ENCODE measurements at places on chromosomes 3 and 15.

DNA sequence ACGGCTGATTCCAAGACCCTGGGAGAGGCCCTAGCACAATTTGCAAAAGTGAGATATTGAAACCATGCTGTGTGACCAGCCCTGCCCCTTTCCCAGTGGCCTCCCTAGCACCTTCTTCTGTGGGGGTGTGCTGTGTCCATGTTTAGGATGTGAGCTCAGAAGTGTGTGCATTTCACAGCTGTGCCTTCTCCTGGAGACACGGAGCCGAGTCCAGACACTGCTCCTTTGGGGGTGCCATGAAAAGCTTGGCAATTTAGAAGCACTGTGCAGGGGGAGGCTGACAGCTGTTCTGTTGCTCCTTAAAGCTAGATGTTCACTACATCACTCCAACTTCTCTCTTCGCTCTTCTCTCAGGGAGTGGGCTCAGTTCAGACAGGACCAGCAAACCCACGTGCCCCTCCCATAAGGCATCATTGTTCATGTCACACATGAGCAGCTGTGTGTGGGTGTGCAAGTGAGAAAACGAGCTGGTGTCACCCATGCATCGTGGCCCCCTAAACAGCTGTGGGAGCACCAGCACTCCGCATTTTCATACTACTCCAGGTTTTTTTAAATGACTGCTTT, 492.6 kb downstream of the GABRG3 start:
- no peak for DNase-seq

- no peak for DNase-seq
Observed at GRCh38 chr15:42384597-42384996, 25.3 kb downstream of the CAPN3 start.

- DNase-seq, result no peak
Observed at GRCh38 chr3:131717493-131717892, 214.7 kb upstream of the MRPL3 start.

GRCh38 chr15:80099241-80099640, 39.8 kb downstream of the ZFAND6 start:
- DNase-seq, result no peak

DNA sequence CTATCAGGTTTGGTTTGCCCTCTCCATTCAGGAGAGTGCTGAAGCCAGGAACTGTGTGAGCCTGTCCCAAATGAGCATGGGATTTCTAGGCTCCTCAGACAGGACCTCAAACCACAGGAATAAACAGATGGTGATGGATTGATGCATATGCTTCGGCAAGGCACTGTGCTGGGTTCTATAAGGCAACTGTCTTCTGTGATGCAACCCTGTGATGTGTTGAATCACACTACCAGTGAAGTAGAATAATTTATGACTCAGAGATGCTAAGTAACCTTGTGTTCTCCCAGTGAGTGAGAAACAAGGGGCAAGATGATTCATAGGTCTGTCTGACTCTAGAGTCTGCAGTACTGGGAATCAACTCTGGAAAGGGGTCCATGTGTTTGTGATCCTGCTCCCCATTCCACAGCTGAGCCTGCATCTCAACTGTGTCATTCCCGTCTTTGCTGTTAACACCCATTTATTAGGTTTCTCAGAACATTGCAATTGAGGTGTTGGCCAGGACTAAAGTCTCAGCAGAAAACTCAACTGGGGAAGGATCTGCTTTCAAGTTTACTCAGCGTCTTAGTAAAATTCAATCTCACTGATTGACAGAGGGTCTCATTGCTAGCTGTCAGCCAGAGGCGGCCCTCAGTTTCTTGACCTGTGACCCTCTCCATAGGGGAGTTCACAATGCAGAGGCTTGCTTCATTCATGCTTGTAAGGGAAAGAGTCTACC, 510.1 kb upstream of the CFAP20DC start:
- DNase-seq, result no peak

- DNase-seq, result no peak
Observed at GRCh38 chr3:14319654-14320182, 82.7 kb upstream of the SLC6A6 start.

DNA sequence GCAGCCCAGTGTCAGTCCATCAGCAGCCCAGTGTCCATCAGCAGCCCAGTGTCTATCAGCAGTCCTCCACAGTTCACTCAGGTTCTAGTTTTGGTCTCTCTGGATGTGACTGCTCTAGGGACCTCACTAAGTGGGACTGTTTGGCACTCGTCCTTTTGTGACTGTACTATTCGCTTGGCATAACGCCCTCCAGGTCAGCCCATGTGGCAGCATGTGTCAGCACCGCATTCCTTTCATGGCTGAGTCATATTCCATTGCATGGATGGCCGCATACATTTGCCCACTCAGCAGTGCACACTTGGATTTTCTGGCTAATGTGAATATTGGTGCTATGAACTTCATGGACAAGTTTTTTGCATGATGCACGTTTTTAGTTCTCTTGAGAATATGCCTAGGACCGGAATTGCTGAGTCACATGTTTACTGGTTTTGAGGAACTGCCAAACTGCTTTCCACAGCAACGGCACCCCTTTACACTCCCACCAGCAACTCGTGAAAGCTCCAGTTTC, 16.4 kb downstream of the CHST13 start:
- no peak for DNase-seq

DNA sequence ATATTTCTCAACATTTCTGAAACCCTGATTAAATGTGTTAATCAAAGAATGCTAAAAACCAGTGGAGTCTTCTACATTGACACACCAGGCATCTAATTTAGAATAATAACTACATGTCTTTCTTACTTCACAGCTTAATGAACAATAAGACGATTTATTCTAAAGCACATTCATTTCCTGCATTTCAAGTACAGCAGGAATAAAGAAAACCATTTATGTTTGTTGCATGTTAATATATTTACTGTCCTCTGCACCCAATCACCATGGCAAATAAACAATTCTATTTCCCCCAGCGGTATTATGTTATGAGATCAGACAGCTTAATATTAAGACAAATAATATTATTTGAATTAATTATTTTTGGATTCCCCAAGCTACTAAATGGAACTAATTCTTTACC, 1336.3 kb upstream of the CADM2 start:
- no peak for DNase-seq

- no peak for DNase-seq
Observed at GRCh38 chr3:129006864-129007263, 5.8 kb downstream of the EFCC1 start.

GRCh38 chr3:127670761-127671522, 1.8 kb upstream of the ABTB1 start:
- DNase-seq, result no peak

DNA sequence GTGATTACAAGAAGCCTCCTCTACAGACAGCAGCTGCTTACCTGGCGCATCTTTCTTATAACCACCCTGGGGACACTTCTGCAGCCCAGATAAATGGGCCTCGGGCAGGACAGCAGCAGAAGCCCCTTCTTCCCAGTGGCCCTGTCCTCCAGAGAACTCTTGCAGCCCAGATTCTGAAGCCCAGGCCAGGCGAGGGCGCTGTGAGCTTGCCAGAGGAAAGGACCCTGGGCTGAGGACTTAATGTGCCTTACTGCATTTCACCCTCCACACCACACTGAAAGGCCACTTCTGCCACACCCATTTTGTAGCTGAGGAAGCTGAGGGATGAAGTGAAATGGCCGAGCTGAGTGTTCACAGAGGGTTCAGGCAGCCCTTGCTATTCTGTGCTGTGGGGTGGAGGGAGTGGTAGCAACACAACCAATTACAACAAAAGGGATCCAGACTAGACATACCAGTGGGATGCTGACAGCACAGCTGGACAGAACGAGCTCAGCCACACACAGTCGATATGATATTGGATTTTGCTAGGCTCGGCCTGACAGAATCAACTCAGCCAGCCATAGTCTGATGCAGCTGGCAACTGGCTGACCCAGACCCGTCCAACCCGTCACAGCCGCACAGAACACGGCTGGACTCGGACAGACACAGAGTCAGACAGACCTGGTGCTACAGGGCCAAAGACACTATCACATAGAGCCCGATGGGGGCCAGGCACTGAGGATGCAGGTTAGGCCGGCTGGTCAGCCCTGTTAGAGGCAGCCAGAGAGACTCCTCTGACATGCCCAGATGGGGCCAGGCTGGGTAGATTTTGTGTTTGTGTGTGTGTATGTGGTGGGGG, 7.3 kb downstream of the ACOX2 start:
- no peak for DNase-seq

DNA sequence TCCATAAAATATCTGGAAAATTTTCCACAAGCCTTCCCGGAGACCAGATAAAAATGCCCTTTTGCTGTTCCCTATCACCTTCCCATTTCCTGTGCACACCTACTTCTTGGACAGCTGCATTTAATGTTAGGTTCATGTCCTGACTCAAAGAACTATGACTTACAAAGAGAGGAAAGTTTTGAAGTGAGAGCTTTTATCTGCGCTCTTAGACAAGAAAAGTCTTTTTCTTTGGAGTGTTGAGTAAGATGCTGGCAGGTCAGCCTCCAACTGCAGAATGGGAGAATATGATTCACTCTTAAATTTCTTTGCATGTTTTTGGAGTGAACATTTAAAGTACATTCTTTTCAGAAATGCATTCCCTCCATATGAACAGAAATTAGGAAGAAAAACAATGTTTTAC, 147.3 kb upstream of the DPH6 start:
- no peak for DNase-seq

DNA sequence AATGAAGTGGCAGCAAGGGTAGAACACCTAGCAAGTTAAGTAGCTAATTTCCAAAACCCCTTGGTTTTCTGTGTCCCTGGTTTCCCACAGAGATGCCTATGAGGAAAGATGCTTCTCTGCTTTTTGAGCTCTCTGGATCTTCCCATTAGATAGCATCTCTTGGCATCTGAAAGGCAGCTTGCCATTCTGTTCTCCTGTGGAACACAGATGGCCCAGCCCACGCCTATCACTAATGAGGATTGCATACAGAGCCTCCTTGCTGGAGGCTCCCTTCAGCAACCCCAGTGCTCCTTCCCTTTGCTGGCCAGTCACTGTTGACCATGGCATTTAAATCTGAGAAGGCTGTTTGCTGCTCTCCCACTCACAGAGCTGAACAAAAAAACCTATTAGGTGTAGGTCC, 34.4 kb upstream of the ETV5 start:
- DNase-seq, result no peak

GRCh38 chr3:125107363-125107762, 51.6 kb upstream of the HEG1 start:
- no peak for DNase-seq

GRCh38 chr15:91132079-91132478, 32.0 kb downstream of the SV2B start:
- DNase-seq, result no peak

DNA sequence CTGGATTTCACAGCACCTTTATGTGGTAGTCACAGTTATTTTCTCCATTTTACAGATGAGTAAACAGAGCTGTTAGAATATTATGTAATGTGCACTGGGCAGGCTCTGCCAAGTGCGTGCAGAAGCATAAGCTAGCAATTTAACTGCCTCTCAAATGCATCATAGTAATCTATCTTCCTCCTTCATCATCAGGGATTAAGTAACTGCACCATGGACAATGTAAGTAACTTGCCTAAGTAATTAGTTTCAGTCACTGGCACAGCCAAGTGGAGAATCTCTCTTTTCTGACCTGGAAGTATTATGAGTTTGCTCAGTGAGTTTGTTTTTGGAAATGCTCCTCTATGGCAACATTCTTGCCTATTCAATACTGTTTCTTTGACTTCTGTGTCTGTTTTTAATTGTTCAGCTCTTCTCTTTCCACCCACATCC, 260.5 kb downstream of the PTPRG start:
- no peak for DNase-seq

GRCh38 chr3:18382760-18383369, 42.3 kb downstream of the SATB1 start:
- no peak for DNase-seq

- DNase-seq, result peak; percentile 18
Observed at GRCh38 chr3:119628390-119628789, 30.7 kb downstream of the PLA1A start.

GRCh38 chr3:79724206-79724605, 43.6 kb downstream of the ROBO1 start:
- no peak for DNase-seq

- no peak for DNase-seq
Observed at GRCh38 chr3:156885761-156886160, 59.6 kb downstream of the LEKR1 start.

DNA sequence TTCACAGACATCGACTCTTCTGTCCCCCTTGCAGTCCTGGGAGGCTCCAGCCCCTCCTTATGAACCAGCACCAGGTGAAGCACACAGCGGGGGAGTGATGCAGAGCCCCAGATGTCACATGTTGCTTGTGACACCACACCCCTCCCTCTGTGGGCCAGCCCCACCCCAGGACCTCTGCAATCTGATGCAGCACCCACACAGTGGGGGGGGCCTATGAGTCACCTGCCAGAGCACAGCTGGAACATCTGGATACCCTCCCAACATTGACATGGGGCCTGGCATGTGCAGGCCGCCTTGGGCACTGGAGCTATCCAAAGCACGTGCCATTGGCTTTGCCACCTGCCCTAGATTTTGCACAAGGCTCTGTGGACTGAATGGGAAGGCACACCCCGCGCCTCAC, 70.5 kb downstream of the FEM1B start:
- no peak for DNase-seq

GRCh38 chr3:33612607-33613006, 105.4 kb downstream of the CLASP2 start:
- DNase-seq, result no peak

- no peak for DNase-seq
Observed at GRCh38 chr3:114831861-114832260, 315.2 kb downstream of the ZBTB20 start.

DNA sequence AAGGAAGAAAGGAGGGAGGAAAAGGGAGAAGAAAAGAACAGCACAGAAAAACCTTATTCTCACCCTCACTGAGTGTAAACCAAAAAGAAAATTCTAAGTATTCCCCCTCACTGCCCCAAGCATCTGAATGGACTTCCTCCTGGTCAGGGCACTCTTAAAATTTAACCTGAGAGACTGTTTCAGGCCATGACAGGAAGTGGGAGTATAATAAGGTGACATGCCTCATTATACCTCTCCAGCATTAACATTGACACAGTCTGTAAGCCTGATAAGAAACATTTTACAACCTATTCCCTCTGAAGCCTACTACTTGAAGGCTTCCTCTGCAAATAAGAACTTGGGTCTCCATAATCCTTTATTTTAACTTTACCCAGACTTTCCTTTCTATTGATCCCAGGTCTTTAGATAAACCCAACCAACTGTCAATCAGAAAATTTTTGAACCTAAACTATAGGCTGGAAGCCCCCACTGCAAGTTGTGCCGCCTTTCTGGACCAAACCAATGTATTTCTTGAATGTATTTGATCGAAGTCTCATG, 41.7 kb downstream of the SLCO2A1 start:
- DNase-seq, result no peak

DNA sequence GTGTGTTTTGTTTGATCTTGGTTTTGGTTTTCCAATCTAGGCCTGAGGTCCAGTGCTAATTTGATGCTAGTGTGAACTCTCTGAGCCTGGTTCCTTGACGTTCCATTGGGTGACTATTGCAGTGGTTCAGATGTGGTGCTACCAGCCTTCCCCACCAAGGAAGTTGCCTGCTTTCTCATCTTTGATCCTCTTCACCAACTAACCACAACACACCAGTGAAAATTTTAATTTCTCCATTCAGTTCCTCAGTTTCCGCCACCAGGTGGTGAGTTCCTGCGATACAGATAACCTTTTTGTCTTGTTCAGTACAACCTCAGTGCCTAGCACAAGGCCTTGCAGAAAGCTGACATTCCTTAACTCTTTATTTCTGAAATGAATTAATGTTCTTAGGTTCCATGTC, 337.4 kb upstream of the TPRG1 start:
- no peak for DNase-seq

GRCh38 chr3:124873226-124873625, 13.9 kb downstream of the ITGB5 start:
- DNase-seq, result no peak

All from CD4-positive, alpha-beta T cell (primary cell).